ENCODE measurements at places on chromosomes 7 and 10.

GRCh38 chr10:108346066-108346465 is 1181.6 kb upstream of the SORCS1 start:
- DNase-seq, result no peak

DNA sequence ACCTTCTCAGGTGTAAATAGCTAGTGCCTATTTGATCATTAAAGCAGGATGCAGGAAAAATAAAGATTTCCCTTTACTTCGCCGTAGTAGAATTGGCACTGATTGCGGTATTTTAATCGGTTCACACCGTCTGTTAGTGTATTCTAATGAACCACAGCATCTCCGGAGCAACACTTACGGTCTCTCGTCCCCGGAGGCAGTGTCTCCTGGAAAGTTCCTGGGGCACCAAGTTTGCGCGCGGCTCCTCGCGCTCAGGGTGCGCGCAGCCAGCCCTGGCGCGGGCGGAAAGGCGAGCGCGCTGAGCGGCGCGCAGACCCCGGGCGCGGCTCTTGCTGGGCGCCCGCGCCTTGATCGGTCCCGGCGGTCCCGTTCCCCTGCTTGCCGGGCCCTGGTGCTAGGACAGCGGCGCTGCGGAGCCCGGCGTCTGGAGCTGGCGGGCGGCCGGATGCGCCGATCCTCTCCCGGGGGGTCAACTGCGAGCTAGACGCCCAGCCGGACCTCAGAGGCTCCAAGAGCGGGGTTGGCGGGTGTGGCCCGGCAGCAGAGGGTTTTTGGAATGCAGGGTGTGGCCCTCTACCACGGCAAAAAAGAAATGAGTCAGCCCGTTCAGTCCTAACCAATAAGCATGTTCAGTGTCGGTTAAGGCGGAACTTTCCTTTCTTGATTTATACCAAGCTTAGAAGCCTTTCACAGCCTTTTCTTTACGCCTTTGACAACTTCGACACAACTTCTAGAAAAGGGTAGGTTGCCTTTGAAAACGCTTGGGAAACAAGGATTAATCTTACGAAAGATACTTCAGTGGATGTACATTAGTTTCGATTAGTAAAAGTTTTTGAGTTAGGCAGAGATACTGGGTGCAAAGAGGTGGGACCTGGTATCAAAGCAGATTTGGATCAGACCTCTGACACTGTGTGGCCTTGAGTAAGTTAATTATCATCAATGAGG is 166.8 kb upstream of the ASAH2 start:
- peak; percentile 76 for DNase-seq

GRCh38 chr10:54800741-54801421 is at the start of gene PCDH15:
Gene PCDH15, minus strand, starts transcription at chr10:54801231. Its CDS starts 136,969 bp downstream, at chr10:54664262.
- no peak for DNase-seq

DNA sequence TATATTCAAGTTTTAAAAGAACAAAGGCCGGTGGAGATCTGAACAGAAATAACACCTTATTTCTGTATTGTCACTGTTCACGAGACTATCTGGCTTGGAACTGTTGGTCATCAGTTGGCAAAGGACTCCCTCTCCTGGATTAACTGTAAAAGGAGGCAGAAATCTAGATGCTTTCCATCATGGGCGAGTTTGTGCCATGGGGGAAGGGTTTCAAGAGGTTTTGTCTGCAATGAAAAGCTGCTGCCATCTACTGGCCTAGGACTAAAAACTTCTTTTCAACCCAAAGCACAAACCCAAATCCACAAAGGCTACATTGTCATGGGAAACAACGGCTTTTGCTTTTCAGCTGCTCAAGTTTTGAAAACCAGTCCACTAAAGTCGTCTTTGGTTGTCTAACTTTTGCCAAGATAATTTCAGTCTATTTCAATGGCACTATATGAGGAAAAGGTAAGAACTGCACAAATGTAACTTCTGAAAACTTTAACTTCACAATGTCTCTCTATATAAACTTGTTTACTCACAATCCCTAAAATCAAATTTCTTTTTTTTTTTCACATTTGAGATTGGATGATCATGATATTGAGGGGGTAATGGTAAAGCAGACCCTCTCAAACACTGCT is 196.8 kb downstream of the SKAP2 start:
- peak; percentile 48 for DNase-seq

DNA sequence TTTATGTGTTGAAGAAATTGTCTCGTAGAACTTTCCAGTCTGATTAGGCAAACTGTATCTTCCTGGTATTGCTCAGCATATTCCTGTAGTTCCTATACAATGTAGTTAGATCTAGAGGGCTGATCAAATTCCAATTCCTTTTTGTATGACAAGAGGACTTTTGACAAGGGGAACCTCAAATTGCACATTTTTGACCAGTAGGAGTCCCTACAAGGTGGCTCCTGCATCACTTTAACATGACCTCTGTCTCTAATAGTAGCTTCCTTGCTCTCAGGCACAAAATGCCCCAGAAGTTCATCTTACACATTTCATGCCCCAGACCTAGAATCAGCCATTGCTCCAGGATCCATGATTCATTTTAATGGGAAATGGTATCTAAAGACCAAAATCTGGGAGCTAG is 18.7 kb downstream of the HERPUD2 start:
- DNase-seq, result no peak

- DNase-seq, result no peak
Measured at GRCh38 chr10:114306116-114306973, 67.3 kb downstream of the VWA2 start.

Measured in liver (tissue), 10 donors.